ENCODE measurements at places on chromosomes 1 and 21.

DNA sequence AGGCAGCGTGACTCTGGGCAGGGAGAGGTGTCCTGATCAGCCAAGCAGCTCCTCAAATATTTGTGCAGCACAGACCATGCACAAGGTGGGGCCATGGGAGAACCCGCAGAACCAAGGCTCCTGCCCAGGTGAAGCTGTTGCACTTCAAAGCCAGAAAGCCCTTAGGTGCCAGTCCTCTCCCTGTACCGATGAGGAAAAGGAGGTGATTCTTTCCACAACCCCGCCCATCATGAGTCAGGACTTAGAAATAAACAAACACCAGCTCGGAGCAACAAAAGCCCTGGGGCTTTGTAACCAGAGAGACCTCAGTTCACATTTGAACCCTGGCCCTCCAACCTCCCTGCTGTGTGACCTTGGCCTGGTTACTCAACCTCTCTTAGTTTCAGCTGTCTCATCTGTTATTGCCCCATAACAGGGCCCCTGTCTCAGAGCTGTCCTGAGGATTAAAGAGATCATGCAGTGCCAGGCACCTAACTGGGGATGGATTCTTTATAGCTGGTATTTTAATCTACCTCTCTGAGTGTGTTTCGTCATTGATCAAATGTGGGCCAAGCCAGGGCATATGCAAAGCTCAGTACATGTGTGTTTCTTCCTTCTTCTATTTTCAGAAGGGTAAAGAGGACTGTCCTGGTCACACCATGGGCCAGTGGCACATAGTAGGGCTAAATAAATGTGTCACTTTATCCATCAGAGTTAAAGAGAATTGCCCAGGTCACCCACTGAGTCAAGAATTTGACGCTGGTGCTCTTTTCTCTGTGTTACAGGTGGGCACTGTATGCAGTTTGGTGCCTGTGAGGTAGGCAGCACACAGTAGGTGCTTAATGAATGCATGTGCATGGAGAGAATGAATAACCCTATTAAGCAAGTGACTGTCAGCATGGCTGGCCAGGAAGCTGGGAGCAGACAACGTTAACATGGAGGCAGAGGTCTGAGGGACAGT is 1.4 kb downstream of the LDLRAD1 start:
- no peaks in the 10 kb centered on the region for H3K36me3 ChIP-seq
- no peak overlapping the region for H3K27ac ChIP-seq
- H3K4me1 ChIP-seq: no peaks in the 10 kb centered on the region
- H3K4me3 ChIP-seq: no peak overlapping the region

- no peaks in the 10 kb centered on the region for H3K4me1 ChIP-seq
- H3K27ac ChIP-seq: no peak overlapping the region
- no peak for DNase-seq
- H3K4me3 ChIP-seq: no peak overlapping the region
- H3K36me3 ChIP-seq: no peaks in the 10 kb centered on the region
- no peaks in the 10 kb centered on the region for H3K27me3 ChIP-seq
These were observed 22.8 kb upstream of the ABCA4 start for GRCh38 chr1:94143809-94144176.

DNA sequence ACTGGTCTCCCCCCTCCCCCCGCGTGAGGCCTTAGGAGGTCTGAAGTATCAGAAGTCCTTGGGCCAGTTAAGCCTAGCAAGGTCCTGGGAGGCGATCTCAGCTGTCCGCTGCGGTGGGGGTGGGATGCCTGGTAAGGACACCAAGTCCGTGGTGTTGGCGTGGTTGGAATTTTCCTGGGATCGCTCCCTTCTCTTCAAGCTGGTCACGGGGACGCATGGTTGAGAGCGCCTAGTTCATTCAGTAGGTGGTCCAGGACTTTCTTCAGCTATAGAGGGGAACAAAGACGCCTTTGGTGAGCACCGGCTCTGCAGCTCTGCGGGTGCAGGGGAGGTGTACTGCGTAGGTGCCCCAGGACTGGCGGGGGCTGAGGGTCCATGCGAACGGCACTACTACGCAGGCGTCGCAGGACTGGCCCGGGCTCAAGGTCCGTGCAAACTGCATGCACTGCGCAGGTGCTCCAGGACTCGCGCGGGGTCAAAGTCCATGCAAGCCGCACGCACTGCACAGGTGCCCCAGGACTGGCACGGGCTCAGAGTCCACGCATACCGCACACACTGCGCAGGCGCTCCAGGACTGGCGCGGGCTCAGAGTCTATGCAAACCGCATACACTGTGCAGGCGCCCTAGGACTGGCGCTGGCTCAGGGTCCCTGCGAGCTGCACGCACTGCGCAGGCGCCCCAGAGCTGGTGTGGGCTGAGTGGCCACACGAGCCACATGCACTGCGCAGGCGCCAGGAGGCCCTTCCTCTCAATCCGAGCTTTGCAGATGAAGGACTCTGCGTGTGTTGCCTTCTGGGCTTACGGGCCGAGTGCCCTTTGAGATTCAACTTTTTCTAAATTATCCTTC is 36.6 kb upstream of the HMGN1 start:
- peaks cover 27% of the 10 kb centered on the region for H3K4me1 ChIP-seq
- DNase-seq: no peak
- H3K36me3 ChIP-seq: peaks cover 4% of the 10 kb centered on the region

GRCh38 chr21:36092681-36093080 is 22.9 kb downstream of the CBR1 start:
- peaks cover 8% of the 10 kb centered on the region for H3K36me3 ChIP-seq
- H3K27me3 ChIP-seq: no peaks in the 10 kb centered on the region
- no peak overlapping the region for H3K4me3 ChIP-seq
- no peak for DNase-seq

- no peaks in the 10 kb centered on the region for H3K27me3 ChIP-seq
- H3K4me3 ChIP-seq: no peak overlapping the region
- H3K36me3 ChIP-seq: no peaks in the 10 kb centered on the region
- H3K27ac ChIP-seq: no peak overlapping the region
These were observed 804.6 kb upstream of the CXADR start for GRCh38 chr21:16708101-16708835.

DNA sequence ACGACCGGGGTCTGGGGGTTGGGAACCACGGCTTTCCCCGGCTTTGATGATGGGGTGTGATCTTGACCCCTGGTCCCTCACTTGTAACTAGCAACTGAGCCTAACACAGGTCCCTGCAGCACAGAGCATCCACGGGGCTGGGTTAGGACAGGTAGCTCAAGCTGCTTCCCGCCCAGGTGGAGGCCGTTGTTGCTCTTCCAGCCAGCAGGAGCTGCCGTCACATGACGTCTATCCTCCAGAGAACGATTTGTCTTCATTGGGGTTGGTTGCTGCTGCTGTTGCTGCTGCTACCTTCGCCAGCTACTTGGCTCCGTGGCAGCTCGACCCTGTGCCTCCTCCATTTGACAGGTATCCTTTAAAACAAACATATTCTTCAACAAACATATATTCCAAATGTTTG is 74.3 kb upstream of the ADAR start:
- H3K27me3 ChIP-seq: peaks cover 13% of the 10 kb centered on the region
- H3K4me1 ChIP-seq: peaks cover 5% of the 10 kb centered on the region
- no peak overlapping the region for H3K27ac ChIP-seq
- H3K36me3 ChIP-seq: no peaks in the 10 kb centered on the region
- H3K4me3 ChIP-seq: no peak overlapping the region

- H3K36me3 ChIP-seq: no peaks in the 10 kb centered on the region
- no peak overlapping the region for H3K4me3 ChIP-seq
- no peak for DNase-seq
These were observed 73.3 kb upstream of the NFASC start for GRCh38 chr1:204797401-204797800.

- H3K4me1 ChIP-seq: peaks cover 11% of the 10 kb centered on the region
- peaks cover 5% of the 10 kb centered on the region for H3K36me3 ChIP-seq
- H3K27ac ChIP-seq: peak overlapping the region; percentile 84
- peak overlapping the region; percentile 27 for H3K4me3 ChIP-seq
These were observed 48.3 kb downstream of the LRRC8C start for GRCh38 chr1:89681045-89681729.

DNA sequence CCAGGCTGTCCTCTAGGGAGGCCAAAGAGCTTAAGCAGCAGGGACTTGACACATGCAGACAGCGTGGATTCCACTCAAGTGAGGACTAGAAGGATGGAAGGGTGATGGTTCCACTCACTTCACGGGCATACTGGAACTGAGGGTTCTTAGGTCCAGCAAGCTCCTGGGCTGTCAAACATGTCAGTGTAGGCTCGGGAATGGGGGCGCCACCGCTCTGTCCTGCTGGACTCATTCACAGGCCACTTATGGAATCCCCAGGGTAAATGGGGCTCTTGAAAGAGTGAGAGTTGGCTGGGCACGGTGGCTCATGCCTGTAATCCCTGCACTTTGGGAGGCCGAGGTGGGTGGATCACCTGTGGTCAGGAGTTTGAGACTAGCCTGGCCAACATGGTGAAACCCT is 27.7 kb upstream of the CSF3R start:
- DNase-seq: no peak
- no peak overlapping the region for H3K27ac ChIP-seq
- no peak overlapping the region for H3K4me3 ChIP-seq
- peaks cover 16% of the 10 kb centered on the region for H3K27me3 ChIP-seq
- H3K36me3 ChIP-seq: peaks cover 2% of the 10 kb centered on the region
- no peaks in the 10 kb centered on the region for H3K4me1 ChIP-seq

GRCh38 chr1:203055161-203055799 is 29.0 kb downstream of the PPFIA4 start:
- H3K36me3 ChIP-seq: no peaks in the 10 kb centered on the region
- no peak for DNase-seq
- no peak overlapping the region for H3K4me3 ChIP-seq
- H3K27me3 ChIP-seq: peaks cover 24% of the 10 kb centered on the region

DNA sequence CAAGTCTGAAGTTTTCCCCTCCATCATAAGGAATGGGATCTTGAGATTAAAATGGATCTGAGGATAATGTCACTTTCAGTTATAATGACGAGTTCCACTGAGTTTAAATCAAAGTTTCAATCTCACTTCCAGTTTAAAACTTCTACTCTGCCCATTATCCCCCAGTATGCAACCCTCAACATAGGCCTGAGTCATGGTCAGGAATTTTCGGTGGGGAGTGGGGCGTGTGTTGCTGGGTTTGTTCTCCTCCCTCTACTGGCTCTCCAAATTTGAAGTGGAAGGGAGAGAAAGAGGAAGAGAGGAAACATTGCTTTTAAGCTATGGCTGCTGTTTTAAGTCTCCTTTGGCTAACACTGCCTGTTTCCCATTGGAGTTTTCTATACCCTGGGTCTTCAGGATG is 152.9 kb downstream of the TM2D1 start:
- H3K36me3 ChIP-seq: no peaks in the 10 kb centered on the region
- H3K4me1 ChIP-seq: no peaks in the 10 kb centered on the region
- no peak for DNase-seq
- no peak overlapping the region for H3K27ac ChIP-seq
- H3K4me3 ChIP-seq: no peak overlapping the region

- peaks cover 23% of the 10 kb centered on the region for H3K4me1 ChIP-seq
- H3K27me3 ChIP-seq: no peaks in the 10 kb centered on the region
These were observed 1561.5 kb downstream of the MRPL39 start for GRCh38 chr21:24045775-24046215.

DNA sequence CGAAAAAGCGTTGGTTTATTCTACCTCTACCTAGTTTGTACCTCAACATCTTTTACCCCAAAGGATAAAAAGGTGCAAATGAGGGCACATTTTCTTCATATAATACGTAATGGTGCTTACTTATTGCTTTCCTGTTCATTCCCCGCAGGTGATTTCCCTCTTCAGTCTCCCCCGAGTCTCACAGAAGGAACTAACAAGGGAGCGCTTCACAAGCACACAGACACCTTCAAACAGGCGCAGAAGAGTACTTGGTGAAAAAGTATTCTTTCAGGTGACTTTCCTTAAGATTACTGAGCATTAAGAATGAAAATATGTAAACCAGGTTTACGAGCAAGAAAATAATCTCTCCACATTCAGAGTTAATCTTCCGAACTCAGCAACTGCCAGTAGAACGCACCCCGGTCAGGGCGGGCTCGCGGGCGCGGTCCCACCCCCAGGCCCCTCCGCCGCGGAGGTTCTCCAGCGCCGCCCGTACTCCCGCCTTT is 511 bp upstream of the RABGAP1L start:
- H3K27me3 ChIP-seq: no peaks in the 10 kb centered on the region
- peak overlapping the region; percentile 98 for H3K4me3 ChIP-seq
- H3K4me1 ChIP-seq: peaks cover 48% of the 10 kb centered on the region
- peak overlapping the region; percentile 98 for H3K27ac ChIP-seq
- DNase-seq: no peak

- no peaks in the 10 kb centered on the region for H3K27me3 ChIP-seq
- no peaks in the 10 kb centered on the region for H3K36me3 ChIP-seq
- no peak for DNase-seq
These were observed 122.5 kb downstream of the ATG4C start for GRCh38 chr1:62906428-62906886.

DNA sequence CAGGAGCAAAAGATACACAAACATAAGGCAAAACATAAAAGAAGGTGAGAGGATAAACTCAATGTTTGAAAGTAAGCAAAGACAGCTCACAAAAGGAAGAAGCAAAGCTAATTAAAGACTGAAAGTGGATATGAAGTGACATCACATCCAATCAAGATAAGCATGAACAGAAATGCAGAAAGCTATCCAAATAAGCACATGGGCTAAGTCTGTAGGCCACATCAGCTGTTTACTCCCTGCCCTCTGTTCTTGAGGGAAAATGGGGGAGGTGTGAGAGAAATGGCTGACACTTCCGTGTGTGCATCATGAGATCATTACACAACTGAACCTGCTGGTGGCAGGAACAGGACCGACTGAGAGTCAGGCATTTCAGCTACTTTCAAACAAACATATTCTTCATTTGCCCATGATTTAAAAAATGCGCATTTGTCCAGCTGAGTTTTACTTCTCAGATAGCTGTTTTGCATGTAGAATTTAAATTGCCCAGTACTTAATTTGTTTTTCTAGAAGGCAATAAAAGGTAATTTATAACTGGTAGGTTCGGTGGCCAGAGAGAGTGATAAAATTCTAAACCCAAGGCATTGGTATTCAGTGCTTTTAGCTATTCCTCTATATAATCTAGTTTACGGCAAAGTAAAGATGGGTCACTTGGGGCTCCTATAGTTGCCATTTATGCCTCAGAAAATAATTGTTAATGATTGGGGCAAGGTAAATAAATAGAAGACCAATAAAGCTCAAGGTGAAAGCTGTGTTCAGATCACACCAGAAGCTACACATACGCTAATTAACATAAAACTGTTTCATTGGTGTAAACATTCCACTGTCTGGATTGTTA is 27.2 kb upstream of the MAN1A2 start:
- H3K4me1 ChIP-seq: peaks cover 9% of the 10 kb centered on the region
- DNase-seq: no peak
- no peaks in the 10 kb centered on the region for H3K36me3 ChIP-seq
- H3K4me3 ChIP-seq: no peak overlapping the region
- H3K27me3 ChIP-seq: peaks cover 5% of the 10 kb centered on the region

DNA sequence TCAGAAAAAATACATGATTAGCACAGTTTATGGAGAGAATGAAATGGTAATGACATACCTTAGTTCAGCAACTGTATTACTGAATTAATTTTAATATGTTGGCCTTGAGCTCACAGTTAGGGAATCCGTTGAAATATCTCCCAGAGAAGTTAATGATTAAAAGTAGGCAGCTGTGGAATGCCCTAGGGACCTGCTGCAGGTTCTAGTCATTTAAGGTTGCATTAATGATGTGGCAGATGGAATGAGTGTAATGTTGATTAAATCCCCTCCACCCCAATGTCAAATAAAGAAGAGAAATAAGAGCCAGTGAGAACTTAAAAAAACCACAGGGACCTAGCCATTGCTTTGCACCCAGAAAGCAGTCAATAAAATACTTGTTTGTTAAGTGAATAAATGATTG is 40.3 kb upstream of the TRIM45 start:
- no peak overlapping the region for H3K27ac ChIP-seq
- peaks cover 10% of the 10 kb centered on the region for H3K27me3 ChIP-seq
- DNase-seq: no peak
- H3K36me3 ChIP-seq: no peaks in the 10 kb centered on the region

GRCh38 chr1:227486559-227486958 is 76.8 kb upstream of the ZNF678 start:
- H3K4me3 ChIP-seq: no peak overlapping the region
- no peak overlapping the region for H3K27ac ChIP-seq
- no peaks in the 10 kb centered on the region for H3K4me1 ChIP-seq
- H3K27me3 ChIP-seq: no peaks in the 10 kb centered on the region
- DNase-seq: no peak
- H3K36me3 ChIP-seq: peaks cover 3% of the 10 kb centered on the region

All from memory B cell (primary cell).